ENCODE measurements at places on chromosomes 7 and 10.
A peak's percentile ranks its signal among the peaks of the same experiment; 100 is the strongest.

DNA sequence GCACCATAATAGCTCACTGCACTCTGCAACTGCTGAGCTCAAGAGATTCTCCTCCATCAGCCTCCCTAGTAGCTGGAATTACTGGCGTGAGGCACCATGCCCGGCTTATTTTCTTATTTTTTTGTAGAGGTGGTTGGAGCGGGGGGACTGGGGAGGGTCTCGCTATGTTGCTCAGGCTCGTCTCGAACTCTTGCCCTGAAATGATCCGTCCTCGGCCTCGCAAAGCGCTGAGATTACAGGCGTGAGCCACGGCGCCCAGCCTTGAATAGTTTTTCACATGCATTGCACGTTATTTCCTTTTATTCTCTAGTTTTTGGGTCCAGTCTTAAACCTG is 526 bp upstream of the LAMTOR4 start:
- DNase-seq: no peak

GRCh38 chr7:100632951-100633717 is 8.2 kb downstream of the TFR2 start:
- no peak for DNase-seq

- no peak for DNase-seq
These were observed 361.6 kb upstream of the GRM3 start for GRCh38 chr7:86282014-86282682.

GRCh38 chr7:145313551-145313950 is 477.7 kb upstream of the TPK1 start:
- no peak for DNase-seq

DNA sequence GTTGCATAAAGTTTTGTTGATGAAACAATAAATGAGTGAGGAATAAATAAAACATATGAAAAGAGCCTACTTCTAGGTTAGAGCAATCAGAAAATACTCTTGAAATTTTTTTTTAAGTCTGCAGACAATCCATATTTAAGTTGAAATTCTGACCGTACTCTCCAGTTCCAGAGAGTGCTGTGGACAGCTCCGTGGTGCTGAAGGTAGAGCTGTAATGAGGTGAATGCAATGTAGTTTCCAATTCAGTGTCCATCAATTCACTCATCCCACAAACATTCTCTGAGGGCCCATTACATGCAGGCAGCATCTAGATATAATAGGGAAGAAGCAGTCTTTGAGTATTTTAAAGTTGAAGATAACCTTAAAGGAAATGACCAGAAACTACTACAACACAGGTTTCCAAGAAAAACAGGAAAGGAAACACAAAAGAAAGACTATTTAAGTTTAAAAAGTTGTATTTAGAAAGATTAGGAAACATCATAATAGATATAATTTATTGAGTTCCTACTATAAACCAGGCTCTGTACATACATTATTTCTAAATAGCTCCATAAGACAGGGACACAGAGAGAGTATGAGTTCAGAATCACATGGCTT is 44.0 kb upstream of the CRTAC1 start:
- DNase-seq: peak; percentile 1

GRCh38 chr10:14513123-14513522 is 182.4 kb upstream of the FRMD4A start:
- no peak for DNase-seq

DNA sequence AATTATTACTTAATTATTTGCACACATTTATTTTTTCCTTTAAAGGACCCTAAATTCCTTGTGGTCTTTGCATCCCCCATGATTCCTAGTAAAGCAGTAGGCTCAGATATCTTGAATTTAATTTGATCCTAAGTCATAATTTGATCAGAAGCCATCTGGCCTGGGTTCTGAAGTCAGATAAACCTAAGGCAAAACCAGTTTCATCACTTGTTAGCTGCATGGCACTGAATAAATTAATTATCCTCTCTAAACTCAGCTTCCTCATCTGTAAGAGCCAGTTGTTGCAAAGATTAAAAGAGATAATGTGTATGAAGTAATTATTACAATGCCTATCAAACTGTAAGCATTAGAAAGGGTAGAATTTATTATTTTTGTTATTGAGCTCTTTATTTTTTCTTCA is 293.1 kb downstream of the GRM8 start:
- DNase-seq: no peak

- no peak for DNase-seq
These were observed 39.0 kb upstream of the SLIT1 start for GRCh38 chr10:97224483-97225435.

DNA sequence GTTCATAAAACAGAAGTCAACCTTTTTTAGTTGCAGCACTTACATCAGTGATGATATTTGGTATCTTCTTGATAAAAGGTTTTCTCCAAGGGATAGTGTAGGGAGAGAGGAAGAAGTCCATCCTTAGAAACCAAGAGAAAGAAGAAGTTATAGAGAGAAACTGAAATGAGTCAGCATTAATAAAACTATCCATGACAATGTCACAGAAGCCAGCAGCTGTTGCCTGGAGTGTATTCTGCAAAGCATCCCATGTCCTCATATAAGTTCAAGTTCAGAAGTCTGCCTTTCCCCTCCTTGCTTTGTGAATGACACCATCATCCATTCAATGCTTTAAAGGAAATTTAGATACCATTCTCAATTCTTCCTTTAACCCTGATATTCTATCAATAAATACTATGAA is 14.4 kb upstream of the COL1A2 start:
- no peak for DNase-seq

- DNase-seq: no peak
These were observed 592.9 kb upstream of the NRP1 start for GRCh38 chr10:33927347-33927746.

DNA sequence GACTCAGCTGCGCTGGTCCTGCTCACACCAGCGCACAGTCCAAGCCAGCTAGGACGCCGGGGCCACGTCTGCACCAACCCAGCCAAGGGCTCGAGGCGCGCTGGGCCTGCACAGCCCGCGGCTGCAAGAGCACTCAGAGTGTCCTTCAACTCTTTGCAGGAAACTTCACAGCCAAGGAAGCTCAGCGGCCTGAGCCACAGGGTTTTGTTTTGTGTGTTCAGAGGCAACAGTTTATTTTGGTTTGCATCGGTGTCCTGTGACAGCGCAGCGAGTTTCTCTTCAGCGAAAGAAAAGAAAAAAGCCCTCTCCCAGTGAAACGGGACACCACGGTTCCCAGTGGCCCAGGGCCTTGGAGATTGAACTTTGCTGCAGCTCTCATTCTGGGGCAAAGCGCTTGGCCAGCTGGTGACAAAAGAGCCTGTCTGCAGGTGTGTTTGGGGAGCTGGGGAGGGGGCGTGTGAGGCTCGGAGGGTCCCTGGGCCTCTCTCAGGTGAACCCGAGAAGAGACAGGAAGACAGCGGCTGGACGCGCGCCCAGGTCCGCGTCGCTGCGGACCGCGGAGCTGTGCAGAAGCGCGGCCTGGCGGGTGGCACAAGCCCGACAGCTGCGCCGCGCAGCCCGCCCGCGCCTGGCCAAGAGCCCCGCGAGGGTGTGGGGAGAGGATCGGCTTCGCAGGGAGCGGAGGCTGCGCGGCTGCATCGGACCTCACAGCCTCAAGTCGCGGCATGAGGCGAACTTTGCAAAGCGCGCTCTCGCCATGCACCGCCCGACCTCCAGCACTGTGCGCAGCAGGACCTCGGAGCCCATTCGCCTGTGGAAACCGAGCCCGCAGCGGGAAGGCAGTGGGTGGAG is 922 bp downstream of the CXCL12 start:
- peak; percentile 21 for DNase-seq

DNA sequence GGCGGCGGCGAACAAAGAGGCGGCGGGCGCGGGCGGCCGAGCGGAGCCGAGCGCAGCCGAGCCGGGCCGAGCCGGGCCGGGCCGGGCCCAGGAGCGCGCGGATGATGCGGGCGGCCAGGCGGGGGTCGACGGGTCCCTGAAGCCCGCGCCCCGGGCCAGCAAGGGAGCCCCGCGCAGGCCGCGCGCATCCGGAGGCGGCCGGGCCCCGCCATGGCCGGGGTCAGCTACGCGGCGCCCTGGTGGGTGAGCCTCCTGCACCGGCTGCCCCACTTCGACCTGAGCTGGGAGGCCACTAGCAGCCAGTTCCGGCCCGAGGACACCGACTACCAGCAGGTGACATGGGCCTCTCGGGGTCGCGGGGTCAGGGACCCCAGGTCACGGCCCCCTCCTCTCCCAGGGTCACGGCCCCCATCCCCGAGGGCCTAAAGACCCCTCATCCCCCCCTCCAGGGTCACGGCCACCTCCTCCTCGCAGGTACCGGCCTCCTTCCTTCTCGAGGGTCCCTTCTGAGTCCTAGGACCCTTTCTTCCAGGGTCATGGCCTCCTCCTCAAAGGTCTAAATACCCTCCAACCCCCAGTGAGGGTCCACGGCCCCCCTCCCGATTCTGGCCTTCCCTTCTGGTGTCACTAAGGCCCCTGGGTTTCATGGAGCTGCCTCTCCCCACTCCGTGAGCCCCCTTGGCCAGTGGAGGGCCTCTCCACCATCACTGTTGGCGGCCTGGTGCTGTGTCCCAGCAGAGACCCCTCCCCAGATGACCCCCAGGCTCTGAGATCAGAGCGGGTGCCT is at the start of gene TTYH3:
TTYH3 (plus strand) TSS at position 41 of the 787 bp plus-strand sequence; CDS start at position 211, 170 bp downstream.
- no peak for DNase-seq

DNA sequence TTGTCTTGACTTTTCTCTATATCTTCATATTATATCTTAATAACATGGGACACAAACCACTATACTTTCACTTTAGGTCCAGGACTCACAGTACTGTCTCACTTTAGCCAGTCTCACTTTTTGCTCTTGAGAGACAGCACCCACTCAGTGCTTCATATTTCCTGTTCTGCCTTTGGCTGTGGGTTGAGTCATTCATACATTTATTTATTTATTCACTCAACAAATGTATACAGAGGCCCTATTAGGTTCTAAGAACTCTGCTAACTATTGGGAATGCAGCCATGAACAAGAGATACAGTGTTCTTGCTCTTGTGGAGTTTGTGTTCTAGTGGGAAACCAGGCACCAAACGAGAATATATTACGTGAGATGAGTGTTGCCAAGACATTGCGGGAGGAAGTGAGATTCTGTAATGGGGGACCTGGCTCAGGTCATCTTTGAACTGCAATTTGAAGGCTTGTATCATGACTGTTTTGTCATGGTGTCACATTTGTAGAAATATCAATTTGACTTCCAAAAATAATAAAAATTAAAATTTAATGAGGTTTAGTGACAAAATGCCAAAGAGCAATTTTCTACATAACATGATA is 190.1 kb downstream of the SDHAF3 start:
- DNase-seq: no peak

- peak; percentile 25 for DNase-seq
These were observed 74.3 kb upstream of the GNAI1 start for GRCh38 chr7:80060218-80060806.

GRCh38 chr7:106094780-106095179 is 17.3 kb downstream of the SYPL1 start:
- no peak for DNase-seq

All from GM04504 (cell line).